ENCODE measurements at places on chromosomes 1 and 21.

DNA sequence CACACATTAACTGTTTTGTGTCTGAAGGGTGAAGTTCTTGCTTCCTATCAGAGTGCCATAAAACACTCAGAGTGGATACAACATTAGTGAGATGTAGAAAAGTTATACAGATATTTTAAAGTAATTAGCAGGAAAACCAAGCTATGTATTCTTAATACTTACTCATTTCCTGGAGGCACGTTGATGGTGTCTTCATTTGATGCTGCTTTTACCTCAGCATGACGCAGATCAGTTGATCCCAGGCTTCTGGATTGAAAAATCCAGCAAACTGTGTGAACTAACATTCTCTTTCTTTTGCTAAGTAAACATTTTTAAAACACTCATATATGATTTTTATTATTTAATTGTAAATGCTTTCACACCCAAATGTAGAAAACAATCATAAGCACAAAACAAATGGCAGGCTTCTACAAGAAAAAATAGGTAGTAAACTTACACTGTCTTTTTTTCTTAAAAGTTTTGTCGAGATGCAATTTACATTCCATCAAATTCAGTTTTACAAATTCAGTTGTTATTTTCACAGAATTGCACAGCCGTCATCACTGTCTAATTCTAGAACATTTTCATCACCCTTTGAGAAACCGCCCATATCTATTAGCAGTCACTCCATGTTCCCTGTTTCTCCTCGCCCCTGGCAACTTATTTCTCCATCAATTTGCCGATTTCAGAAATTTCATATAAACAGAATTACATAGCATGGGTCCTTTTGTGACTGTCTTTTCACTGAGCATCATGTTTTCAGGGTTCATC lies 198.9 kb downstream of the LRRC7 start:
- no peak for DNase-seq

GRCh38 chr1:171191992-171192391 lies 6.9 kb downstream of the FMO2 start:
- DNase-seq = no peak

DNA sequence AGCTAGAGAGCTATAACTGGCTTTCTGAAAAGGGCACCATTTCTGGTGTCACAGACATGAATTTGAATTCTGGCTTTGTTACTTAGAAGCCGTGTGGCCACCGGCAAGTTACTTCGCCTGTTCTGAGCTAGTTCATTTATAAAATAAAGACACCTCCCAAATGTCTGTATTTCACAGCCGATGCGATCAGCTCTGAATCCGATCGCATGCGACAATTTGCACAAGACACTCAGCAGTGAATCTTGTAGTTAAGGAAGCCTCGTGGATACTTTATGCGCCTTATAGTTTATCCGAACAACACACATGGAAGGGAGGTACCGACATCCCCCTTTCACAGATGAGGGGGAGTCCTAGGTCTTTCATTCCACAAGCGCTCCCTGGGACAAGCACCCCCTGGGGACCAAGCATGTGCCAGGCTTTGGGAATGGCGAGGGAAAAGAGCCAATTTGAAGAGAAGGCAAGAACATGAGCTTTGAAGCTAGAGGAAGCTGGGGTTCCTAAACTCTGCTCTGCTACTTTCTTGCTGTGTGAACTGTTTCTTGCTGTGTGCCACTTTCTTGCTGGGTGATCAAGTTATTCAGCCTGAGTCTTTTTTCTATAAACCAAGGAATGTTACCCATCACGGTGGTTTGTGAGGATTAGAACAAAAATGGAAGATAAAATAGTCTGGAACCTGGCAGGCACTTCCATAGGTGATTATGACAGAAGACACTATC lies 3.9 kb downstream of the ID3 start:
- DNase-seq = no peak

DNA sequence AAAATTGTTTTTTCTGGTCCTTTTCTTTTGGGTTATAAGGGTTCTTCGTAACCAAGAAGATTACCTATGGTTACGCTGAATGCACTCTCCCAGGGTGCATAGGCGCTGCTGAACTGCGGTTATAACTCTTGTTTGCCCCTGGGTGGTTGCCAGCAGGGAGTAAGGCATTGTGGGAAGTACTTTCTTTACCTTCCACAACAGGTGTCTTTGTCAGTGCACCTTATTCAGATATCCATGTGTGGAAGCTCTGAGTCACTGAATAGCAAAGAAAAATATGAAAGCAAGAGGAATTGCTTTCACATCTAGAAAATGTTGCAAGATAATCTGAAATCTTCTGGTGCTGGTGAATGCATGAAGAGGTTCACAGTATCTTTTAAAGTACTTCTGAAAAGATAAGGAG lies 124.4 kb upstream of the CACYBP start:
- DNase-seq = peak; percentile 5

DNA sequence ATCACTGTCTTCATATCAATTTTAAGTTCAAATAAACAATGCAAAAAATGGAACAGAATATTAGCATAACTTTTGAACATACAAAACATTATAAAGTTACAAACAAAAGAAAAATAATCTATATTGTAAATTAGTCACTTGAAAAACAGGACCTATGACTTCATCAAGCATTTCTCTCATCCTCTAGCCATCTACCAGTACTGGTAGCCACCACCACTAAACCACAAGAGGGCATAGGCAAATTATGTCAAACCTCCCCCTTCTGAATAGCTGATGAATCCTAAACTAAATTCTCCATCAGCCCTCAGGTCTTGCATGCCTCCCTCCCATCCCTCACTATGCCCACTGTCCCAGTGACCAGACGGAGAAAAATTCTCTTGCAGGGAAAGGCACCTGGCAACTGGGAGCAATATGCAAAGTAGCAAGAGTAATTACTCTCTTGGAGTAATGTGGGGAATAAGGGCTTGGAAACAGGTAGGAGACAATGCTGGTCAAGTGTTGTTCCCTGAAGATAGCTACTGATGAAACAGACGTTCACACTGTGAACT lies 37.1 kb downstream of the SSX2IP start:
- DNase-seq = no peak

DNA sequence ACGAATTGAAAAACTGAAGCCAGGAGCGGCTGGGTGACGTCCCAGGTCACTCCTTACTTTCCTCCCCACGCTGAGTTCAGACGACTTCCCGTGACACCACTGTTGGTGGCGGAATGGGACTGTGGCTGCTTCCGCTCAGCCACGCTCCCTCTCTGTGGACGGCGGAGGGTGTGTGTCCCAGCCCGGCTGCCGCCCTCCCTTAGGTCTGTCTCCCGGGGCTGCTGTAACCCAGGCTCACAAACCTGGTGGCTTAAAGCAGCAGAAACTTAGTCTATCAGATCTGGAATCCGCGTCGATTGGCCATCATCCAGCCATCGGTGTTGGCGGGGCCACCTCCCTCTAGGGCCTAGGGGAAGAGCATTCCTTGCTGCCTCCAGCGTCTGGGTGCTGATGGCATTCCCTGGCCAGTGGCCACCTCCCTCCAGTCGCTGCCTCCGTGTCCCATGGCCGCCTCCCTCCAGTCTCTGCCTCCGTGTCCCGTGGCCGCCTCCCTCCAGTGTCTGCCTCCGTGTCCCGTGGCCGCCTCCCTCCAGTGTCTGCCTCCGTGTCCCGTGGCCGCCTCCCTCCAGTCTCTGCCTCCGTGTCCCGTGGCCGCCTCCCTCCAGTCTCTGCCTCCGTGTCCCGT lies 17.5 kb downstream of the TRPM2 start:
- DNase-seq = no peak

DNA sequence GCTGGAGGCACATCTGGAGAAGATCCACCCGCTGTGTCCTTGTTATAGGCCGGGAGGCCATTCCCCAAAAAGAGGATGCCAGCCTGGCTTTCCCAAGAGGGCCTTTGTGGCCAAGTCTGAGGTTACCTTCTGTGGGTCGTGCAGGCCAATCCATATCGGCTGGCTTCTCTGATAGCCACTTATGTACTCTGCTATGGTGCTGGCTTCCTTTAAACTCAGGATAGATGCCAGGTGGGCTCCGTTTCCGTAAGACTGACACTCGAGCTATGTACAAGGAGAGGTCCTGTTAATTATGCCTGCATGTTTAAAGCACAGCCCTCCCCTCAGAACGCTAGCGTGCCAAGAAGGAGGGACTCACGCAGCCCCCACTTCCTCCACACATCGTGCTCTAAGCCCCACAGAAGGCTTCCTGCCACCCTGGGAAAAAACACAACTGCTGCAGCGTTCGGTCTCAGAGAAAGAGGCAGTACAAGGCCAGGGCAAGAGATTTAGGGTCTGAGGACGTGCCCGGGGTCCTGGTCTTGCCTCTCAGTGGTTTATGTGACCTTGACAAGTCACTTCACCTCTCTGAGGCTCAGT lies 11.6 kb downstream of the REG4 start:
- no peak for DNase-seq

DNA sequence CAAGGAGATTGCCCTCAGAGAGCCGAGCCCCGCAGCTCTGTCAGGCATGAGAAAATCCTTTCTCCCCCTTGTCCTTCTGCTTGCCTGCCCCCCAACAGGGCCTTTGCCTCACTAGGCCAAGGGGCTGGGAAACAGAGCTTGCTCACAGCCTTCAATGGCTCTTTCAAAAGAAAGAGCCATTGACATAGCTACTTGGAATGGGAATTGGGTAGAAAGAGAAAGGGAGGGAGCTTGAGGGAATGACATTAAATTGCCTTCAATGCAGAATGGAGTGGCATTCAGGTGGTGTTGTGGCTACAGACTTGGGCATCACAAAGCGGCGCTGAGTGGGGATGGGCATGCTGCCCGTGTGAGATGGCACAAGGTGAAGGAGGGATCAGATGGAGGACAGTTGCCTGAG lies 13.2 kb downstream of the SYT11 start:
- DNase-seq = no peak

DNA sequence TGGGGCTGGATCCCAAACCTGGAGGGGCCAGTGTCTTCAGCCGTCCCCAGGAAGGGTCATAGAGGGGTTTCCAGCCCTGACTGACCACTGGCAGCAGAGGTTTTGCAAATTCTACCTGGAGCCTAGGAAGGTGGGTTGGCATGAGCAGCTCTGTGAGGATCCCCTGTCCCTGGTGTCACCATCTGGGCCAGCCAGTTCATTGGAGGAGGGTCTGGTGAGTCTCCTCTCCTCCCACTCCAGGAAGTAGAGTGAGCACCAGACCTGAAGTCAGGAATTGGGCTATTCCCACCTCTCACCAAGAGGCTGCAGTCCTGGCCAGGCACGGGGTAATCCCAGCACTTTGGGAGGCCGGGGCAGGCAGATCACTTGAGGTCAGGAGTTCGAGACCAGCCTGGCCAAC lies 57.4 kb downstream of the UBIAD1 start:
- DNase-seq = no peak

DNA sequence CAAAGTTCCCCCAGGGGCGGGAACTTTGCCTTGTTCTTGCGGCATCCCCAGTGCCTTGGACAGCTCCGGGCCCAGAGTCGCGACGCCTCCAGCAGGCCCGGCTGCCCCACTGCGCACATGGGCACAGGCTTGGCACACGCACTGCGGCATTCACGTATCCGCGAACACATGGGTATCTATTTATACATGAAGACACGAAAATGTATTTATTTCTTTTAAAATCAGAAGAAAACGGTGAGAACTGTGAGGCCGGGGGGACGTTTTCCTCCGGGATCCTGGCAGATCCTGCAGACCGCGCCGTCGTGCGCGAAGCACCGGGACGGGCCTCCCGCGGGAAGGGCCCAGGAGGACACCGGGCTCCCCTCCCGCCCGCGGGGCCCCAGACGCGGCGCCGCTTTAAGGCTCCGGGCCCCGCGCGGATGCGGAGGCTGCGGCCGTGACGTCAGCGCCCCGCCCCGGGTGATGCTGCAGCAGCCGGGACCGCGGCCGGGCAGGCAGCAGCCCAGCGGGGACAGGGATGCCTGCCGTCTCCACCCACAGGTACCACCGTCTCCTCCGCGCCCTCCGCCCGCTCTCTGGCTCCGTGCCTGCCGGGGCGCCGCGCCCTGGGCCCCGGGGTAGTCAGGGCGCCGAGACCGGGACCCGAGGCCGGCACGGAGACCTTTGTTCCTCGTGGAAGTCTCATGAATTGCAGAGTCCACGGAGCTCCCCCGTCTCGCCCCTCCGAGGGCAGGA lies at the start of gene SLC45A1:
Gene SLC45A1, plus strand, starts transcription at position 468 of the 735 bp plus-strand sequence. CDS start 6,216 bp downstream, outside the sequence.
- peak; percentile 56 for DNase-seq

DNA sequence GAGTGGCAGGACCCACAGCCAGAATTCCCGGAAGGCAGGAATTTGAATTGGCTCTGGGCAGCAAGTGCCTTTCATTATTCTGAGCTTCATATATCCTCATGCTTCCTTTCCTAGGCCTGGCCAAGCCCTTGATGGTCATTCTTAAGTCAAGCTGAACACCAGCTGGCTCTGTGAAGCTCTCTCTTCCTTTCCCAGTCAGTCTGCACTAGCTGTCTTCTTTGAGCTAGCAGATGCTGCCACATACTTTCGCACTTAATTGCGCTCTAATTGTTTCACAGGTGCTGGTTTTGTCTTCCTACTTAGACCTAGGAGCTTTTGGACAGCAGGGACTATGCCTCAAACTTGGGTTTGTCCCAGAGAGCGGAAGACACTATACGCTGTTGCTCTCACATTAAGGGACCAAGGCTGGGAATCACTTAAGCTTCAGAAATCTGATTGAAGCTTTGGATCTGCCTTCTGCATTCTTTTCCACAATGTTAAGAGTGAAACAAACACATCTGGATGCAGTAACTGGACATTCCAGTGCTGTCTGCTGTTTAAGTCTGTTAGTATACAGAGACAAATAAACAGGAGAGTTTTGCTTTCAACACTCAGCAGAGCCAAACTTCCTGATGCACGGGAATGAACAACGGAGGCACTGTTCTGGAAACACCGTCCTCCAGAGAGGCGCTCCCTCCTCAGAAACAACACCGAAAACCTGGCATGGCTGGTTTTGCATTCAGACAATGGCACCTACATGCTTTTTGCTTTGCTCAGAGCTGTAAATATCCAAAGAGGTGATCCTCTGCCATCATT lies 2.2 kb downstream of the TLR5 start:
- DNase-seq = no peak

GRCh38 chr1:147252540-147252939 lies 10.1 kb downstream of the CHD1L start:
- DNase-seq = no peak

GRCh38 chr1:53552981-53553733 lies 94.0 kb downstream of the DMRTB1 start:
- no peak for DNase-seq

- DNase-seq = no peak
Measured at GRCh38 chr1:218591966-218592365, 246.8 kb downstream of the TGFB2 start.

DNA sequence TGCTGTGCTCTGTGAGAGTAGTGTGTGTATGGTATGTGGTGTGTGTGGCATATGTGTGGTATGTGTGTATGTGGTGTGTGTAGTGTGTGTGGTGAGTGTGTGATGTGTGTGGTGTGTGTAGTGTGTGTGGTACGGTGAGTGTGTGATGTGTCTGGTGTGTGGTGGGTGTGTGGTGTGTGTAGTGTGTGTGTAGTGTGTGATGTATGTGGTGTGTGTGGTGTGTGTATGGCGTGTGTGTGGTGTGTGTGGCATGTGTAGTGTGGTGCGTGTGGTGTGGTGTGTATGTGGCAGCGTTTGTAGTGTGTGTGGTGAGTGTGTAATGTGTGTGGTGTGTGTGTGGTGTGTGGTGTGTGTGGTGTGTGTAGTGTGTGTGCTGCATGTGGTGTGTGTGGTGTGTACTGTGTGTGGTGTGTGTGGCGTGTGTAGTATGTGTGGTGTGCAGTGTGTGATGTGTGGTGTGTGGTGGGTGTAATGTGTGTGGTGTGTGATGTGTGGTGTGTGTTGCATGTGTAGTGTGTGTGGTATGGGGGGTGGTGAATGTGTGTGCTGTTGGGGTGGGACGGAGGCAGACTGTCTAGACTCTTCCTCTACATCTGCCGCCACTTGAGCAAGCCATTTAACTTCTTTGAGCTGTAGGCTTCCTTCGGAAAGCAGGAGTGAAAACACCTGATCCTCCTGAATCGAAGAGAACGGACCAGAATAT lies 33.5 kb downstream of the GPA33 start:
- no peak for DNase-seq
